Skeletal muscle tissue (tissue), 5 donors: ENCODE measurements at places on chromosomes 2 and 18. TPM values are rescaled to one million over a fixed set of nuclear protein-coding genes. Genes with fewer than 3 reads are reported as not detected.

The SPC25 gene
- total RNA-seq, result 3.7 TPM

The NEB gene
- total RNA-seq, result 833 TPM

The IL1F10 gene
- total RNA-seq, result not detected

The LANCL1 gene
- total RNA-seq, result 33.4 TPM

The RBMS1 gene
- total RNA-seq, result 48.0 TPM

The ERFE gene
- total RNA-seq, result 4.2 TPM

The CPO gene
- not detected for total RNA-seq
